ENCODE measurements at places on chromosomes 2 and 18.

DNA sequence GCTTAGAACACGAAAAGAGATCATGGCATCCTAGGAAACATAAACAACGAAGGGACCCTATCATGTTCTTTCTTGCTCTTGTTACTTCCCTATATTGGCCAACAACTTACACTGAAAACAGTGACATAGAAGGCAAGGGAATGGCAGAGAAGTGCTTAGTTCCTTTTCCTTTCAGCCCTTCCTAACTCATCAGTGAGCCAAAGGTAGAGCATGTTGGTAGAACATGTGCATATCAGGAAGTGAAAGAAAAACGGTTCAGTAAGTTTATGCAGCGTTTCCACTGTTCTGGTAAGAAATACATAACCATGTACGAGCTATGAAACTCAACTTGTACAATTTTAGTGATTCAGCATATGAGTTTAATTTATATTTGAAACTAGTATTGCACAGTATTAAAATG lies 21.7 kb downstream of the AKAIN1 start:
- no peaks in the 10 kb centered on the region for H3K36me3 ChIP-seq
- H3K4me1 ChIP-seq, result no peaks in the 10 kb centered on the region
- DNase-seq, result no peak
- H3K27ac ChIP-seq, result no peak overlapping the region
- no peaks in the 10 kb centered on the region for H3K27me3 ChIP-seq

- no peaks in the 10 kb centered on the region for H3K27me3 ChIP-seq
- no peak overlapping the region for H3K27ac ChIP-seq
- no peaks in the 10 kb centered on the region for H3K4me1 ChIP-seq
- no peaks in the 10 kb centered on the region for H3K36me3 ChIP-seq
- no peak for DNase-seq
These were observed 447.5 kb upstream of the FSIP2 start for GRCh38 chr2:185291035-185291647.

DNA sequence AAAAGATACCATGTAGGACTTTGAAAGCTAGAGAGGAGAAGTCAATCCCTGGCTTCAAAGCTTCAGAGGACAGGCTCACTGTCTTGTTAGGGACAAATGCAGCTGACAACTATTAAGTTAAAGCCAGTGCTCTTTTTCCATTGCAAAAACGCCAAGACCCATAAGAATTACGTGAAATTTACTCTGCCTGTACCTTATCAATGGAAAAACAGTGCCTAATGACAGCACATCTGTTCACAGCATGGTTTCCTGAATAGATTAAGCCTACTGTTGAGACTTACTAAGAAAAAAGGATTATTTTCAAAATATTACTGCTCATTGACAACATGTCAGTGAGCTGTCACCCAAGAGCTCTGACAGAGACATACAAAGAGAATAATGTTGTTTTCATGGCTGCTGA lies 52.9 kb downstream of the ANKRD12 start:
- H3K27ac ChIP-seq, result no peak overlapping the region
- no peak overlapping the region for H3K4me3 ChIP-seq
- no peak for DNase-seq
- H3K4me1 ChIP-seq, result no peaks in the 10 kb centered on the region

GRCh38 chr18:58385472-58385871 lies 243.4 kb downstream of the ALPK2 start:
- H3K4me3 ChIP-seq, result no peak overlapping the region
- H3K27ac ChIP-seq, result no peak overlapping the region
- peaks cover 62% of the 10 kb centered on the region for H3K36me3 ChIP-seq
- H3K4me1 ChIP-seq, result no peaks in the 10 kb centered on the region
- no peaks in the 10 kb centered on the region for H3K27me3 ChIP-seq
- DNase-seq, result no peak

GRCh38 chr2:195848119-195848899 lies 191.3 kb downstream of the SLC39A10 start:
- H3K4me1 ChIP-seq, result no peaks in the 10 kb centered on the region
- H3K4me3 ChIP-seq, result no peak overlapping the region
- no peaks in the 10 kb centered on the region for H3K36me3 ChIP-seq
- H3K27me3 ChIP-seq, result no peaks in the 10 kb centered on the region
- DNase-seq, result no peak

DNA sequence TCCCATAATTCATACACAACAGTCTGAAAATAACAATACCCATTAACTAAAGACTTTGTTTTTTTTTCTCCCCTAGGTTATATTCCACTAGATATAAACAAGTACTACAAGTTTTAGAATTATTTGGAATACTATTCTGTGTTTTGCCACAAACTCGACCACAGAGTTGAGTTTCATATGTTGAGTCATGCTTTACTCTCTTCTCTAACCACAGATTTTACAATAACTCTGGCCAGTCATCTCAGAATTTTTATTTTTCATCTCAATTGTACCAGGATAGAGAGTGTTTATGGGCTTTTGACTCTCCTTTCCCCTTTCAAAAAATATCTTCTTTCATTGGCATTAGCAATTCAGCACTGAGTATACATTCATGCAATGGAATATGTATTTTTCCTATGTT lies 348.7 kb upstream of the GALNT5 start:
- H3K27ac ChIP-seq, result no peak overlapping the region
- H3K27me3 ChIP-seq, result no peaks in the 10 kb centered on the region
- H3K36me3 ChIP-seq, result no peaks in the 10 kb centered on the region
- no peak for DNase-seq
- H3K4me3 ChIP-seq, result no peak overlapping the region
- no peaks in the 10 kb centered on the region for H3K4me1 ChIP-seq

GRCh38 chr2:232296776-232297525 lies 81.6 kb upstream of the ALPP start:
- peaks cover 5% of the 10 kb centered on the region for H3K36me3 ChIP-seq
- H3K27ac ChIP-seq, result no peak overlapping the region
- H3K4me3 ChIP-seq, result no peak overlapping the region
- H3K4me1 ChIP-seq, result no peaks in the 10 kb centered on the region
